ENCODE measurements at places on chromosomes 4 and X.

DNA sequence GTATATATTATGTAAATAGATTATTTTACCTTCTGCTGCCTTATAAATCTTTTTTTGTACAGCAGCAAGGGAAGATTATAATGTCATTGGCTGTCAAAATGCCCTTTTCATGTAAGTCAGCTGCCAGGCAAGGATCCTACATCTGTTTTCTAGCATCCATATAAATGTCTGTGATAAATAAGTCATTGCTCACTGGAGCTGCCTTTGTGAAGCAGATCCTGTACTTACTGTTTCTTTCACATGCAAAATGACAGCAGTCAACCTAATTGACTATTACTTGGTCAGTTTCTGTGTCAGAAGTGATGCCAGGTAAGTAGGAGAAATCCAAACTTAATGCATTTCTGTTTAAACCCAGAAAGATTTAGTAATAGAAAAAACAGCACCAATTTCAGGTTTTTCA, 620.7 kb downstream of the RPA4 start:
- no peak for DNase-seq

- DNase-seq: no peak
Observed at GRCh38 chrX:24014388-24015018, 12.5 kb downstream of the KLHL15 start.

GRCh38 chr4:23384741-23385140, 505.1 kb downstream of the PPARGC1A start:
- DNase-seq: no peak

DNA sequence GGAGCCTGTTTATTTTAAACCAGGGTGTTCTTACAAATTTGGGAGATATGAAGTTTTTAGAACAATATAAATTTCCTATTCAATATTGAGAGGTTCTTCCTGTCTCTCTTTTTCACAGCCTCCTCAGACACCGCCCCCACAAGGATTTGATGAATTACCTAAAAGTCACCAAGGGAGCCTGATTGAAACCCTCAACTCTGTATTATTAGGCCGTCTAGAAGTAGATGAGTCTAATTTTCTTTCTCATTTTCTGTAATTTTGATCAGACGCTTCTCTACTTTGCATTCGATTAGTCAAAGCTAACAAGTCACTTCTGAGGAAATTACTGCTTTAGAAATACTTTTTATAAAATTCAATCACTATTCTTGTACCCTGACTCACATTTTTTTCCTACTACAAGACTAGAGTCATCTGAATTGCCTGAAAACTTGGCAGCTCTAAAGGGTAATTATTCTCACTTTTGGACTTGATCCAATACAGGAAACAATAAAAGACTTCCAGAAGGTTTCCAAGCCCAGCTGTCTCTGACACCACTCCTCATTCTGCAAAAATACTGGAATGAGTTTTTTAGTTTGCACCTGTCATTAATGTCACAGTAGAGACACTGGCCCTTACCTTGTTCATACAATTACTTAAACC, 111.2 kb downstream of the ELOVL6 start:
- no peak for DNase-seq

Data from hematopoietic multipotent progenitor cell treated with erythropoietin and hydrocortisone succinate and interleukin-3 and kit ligand, for 17 days (in vitro differentiated cells).